Activated naive CD4-positive, alpha-beta T cell treated with anti-CD3 and anti-CD28 coated beads for 36 hours (primary cell): ENCODE measurements at places on chromosomes 2 and 18. TPM values are rescaled to one million over a fixed set of nuclear protein-coding genes. Genes with fewer than 3 reads are reported as not detected.

The DUSP19 gene
- total RNA-seq = 6.0 TPM

The STPG4 gene
- total RNA-seq = not detected

DNA sequence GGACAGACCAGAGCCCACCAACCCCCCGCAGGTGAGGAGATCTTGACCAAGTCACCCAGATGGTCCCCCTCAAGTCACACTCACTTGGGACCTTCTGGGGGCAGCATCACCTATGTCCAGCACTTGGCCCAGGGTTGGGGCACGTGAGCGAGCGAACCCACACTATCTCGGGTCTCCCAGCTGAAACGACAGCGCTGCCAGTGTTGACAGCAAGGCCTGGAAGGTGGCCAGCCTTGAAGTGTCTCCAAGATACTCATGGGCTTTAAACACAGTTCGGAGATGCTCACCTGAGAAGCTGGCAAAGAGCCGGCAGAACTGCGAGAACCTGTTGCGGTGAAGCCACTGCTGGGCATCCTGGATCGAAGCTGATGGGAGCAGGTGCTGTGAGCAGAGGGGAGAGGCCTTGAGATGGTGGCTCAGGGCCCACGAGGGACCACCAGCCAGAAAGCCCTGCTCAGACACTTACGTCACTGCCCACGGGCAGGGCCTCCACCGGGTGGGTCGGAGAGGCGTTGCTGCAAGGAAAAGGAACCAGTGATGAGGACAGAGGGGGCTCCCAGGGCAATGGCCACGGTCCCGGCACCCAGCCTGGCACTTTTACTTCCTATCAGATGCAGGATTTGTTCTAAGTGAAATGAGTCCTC is 47.5 kb downstream of the TFCP2L1 start:
- H3K4me1 ChIP-seq = no peaks in the 10 kb centered on the region
- no peak overlapping the region for H3K27ac ChIP-seq
- DNase-seq = no peak
- H3K4me3 ChIP-seq = no peak overlapping the region
- no peaks in the 10 kb centered on the region for H3K36me3 ChIP-seq
- peaks cover 6% of the 10 kb centered on the region for H3K27me3 ChIP-seq

DNA sequence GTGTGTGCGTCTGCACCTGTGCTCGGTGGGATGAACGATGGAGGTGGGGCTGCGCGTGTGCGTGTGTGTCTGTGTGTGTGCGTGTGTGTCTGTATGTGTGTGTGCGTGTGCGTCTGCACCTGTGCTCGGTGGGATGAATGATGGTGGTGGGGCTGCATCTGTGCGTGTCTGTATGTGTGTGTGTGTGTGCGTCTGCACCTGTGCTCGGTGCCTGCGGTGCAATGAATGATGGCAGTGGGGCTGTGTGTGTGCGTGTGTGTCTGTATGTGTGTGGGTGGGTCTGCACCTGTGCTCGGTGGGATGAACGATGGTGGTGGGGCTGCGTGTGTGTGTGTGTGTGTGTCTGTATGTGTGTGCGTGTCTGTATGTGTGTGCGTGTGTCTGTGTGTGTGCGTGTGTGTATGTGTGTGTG is 48.5 kb upstream of the CTDP1 start:
- H3K27me3 ChIP-seq = no peaks in the 10 kb centered on the region
- no peak overlapping the region for H3K4me3 ChIP-seq
- H3K36me3 ChIP-seq = no peaks in the 10 kb centered on the region
- no peaks in the 10 kb centered on the region for H3K4me1 ChIP-seq
- no peak for DNase-seq
- H3K27ac ChIP-seq = no peak overlapping the region

- no peak overlapping the region for H3K27ac ChIP-seq
- H3K4me3 ChIP-seq = no peak overlapping the region
- peaks cover 24% of the 10 kb centered on the region for H3K27me3 ChIP-seq
- no peak for DNase-seq
- no peaks in the 10 kb centered on the region for H3K4me1 ChIP-seq
- H3K36me3 ChIP-seq = no peaks in the 10 kb centered on the region
Observed at GRCh38 chr2:71253476-71253875, 26.6 kb upstream of the PAIP2B start.
